ENCODE measurements at places on chromosomes 12 and 14. TPM values are rescaled to one million over a fixed set of nuclear protein-coding genes. Genes with fewer than 3 reads are reported as not detected.

The HOXC11 gene
- not detected for total RNA-seq

The ZFHX2 gene
- 0.45 TPM for total RNA-seq

DNA sequence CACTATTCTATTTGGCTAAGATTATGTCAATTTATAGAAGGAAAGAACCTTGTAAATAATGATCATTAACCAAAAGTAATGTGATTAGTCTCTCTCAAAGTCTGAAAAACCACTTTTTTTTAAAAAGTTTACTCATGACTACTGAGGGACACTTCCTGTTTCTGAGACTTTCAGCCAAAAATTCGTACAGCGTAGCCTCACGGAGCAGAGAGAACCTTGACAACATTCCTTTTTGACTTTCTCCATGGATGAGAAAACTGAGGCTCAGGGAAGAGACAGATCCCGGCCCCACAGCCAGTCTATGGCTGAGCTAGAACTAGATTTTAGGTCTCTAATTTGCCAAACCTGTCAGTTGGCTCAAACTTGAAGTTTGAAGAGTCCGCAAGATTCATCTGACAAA lies 68.2 kb downstream of the DAD1 start:
- no peak for DNase-seq

The TMEM121 gene
- 4.2 TPM for total RNA-seq

GRCh38 chr12:102479099-102479885 lies 1.1 kb downstream of the IGF1 start:
- DNase-seq: no peak

- peak; percentile 3 for DNase-seq
These were observed 351.7 kb downstream of the TMEM121 start for GRCh38 chr14:105878125-105878524.

DNA sequence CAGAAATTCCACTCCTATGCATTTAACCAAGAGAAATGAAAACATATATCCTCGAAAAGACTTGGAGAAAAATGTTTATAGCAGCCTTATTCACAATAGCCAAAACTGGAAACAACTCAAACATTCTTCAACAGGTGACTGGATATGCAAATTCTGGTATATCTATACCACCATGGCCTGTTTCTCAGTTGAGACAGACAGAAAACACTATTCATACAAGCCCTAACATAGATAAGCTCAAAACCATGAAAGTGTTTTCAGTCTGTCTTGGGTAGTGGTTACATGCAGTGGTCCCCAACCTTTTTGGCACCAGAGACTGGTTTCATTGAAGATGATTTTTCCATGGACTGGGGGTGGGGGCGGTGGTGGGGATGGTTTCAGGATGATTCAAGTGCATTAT lies 83.8 kb downstream of the SRGAP1 start:
- DNase-seq: no peak

GRCh38 chr14:24713404-24713803 lies 79.4 kb upstream of the GZMB start:
- DNase-seq: no peak

- DNase-seq: no peak
These were observed 44.9 kb downstream of the CHST11 start for GRCh38 chr12:104501660-104502059.
